ENCODE measurements at places on chromosomes 16 and 17.

DNA sequence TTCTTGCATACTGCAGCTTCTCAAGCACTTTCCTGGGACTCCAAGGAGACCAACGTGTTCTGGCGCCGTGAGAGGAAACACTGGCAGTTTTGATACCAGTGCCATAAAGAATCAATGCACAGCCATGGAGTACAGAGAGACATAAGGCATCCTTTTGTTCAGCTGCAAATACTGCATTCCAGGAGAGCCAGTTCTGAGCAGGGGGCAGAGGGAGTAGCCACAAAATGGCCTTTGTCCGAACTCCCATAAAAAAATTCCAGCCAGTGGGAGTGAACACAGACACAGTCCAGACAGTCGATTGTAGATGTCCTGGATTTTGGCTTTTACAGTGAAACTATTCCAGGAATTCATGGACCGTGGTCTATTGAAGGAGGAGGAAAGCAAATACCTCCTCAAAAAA lies 36.2 kb upstream of the TEKT3 start:
- DNase-seq, result peak; percentile 54

- DNase-seq, result no peak
Observed at GRCh38 chr17:46975287-46975686, 3.8 kb downstream of the RPRML start.

DNA sequence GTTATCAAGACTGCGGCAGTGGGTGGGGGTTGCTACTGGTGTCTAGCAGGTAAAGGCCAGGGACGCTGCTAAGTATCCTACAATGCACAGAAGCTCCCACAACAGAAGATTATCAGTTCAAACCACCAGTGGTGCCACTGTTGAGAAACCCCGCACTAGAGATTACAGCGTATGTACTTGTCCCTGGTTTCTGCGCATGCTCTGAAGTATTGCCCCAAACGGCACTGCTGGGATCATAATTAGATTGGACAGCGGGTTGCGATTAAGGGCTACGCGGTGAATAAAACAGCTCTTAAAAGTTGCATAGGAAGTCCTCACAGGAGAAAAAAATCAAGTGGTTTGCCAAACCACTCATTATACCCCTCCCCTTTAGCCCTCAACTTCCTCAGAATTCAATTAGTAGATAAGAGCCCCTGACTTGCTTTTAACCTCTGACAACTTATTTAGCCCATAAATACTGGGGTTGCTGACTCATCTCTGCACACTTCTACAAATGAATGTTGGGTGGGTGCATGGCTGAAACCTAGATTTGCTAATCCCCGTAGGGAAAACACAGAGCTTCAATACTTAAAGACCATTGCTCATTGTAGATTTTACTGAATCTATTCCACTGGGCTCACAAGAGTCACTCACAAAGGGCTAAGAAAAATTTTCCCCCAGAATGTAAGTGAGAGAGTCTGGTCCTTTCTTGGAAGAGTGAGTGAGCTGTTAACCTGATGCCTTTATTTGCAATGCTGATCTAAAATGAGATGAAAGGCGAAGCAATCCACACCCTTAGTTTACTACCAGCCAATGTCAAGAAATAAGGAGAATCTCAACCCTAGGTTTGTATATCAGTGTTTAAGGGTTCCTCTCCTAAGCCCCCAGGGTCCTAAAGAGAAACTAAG lies 91.8 kb downstream of the RGS9 start:
- DNase-seq, result no peak

GRCh38 chr17:31869797-31870568 lies 10.9 kb upstream of the COPRS start:
- DNase-seq, result no peak

DNA sequence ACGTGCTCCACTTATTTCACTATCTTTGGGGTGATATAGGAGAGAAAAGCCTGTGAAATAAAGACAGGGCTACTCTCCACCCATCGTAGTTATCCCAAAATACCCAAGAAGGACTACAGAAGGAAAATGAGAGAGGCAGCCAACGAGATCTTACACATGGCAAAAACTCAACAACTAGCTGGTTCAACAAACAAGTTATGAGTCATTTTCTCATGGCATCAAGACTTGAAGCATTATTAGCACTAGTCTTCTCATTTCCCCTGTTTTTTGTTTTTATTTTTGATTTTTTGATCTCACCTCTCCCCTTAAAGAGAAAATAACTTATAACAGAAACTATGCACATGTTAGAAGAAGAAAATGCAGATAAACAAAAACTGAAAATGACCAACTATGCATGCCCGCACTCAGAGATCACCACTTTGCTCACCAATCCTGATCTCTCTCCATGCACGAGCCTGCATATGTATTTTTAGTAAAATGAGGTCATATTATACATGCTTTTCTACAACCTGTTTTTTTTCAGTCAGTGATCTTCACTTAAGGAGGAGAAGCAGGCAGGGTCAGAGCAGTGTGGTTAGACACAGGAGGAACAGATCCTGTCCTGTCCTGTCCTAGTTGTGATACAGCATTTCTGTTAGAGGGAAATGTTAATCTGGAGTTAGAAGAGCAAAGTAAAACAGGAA lies 22.8 kb downstream of the FAM117A start:
- DNase-seq, result no peak

GRCh38 chr17:55228683-55229192 lies 36.0 kb upstream of the HLF start:
- DNase-seq, result no peak

DNA sequence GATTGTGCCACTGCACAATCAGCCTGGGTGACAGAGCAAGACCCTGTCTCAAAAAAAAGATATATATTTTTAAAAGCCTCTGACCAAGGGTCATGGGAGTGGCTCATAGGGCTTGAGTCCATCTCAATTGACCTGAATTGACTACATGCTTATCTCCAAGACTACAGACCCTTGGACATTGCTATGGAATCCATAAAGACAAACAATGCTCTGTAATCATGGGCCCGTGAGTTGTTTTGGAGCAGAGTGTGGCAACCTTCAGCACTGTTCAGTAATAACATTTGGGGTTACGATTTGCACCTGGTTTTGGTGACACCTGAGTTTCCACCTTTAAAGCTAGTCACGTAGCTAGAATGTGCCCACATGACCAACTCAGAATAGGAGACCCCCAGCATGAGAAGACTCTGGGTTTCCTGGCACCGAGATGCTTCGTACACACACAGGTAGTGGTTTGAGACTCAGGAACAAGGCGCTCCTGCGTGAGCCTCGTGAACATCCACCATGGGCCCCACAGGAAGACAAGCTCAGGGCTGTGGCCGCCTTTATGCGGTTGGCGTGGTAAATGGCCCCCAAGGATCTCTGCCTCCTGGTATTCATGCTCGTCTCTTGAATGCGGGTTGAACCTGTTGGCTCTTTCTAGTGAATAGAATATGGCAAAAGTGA lies 66.6 kb upstream of the RPH3AL start:
- no peak for DNase-seq

- DNase-seq, result no peak
Observed at GRCh38 chr17:51813140-51813783, 345.3 kb downstream of the CA10 start.

DNA sequence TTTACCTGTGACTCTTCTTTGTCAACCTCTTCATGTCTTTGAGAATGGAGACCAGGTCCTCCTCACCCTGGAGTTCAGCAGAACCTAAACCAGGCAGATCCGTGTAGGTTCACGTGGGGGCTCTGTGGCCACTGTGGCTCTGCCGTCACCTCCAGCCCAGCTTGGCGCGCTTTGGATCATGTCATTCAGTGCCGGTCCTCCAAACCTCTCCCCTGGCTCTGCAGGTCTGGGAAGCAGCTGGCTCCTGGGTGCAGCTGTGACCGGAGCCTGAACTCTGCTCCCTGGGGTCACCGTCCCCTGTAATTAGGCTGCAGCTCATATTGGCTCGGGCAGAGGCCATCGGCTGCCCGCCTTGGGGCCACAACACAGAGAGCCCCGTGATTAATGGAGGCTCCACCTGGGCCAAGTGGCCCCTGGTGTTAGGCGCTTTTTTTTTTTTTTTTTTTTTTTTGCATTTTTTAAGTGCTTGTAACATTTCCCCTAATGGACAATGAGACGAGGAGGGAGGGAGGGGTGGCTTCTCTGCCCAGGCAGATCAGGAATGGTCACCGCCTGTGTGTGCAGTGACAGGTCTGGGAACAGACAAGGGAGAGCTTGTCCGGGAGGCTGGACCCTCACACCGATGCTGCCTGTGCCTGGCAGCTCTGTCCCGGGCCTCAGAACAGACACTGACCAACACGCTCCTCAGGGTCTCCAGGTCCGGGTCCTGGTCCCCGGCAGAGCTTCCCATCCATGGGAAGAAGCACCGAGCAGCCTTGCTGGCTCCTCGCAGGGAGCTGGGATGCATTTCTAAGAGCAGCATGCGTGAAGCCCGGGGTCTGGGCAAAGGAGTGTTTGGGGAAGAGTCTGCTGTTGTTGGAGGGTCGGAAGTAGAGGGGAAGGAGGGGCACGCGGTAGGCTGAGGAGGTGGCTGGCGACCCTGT lies 247.9 kb downstream of the SEC14L1 start:
- DNase-seq, result no peak

- DNase-seq, result no peak
Observed at GRCh38 chr17:60372790-60373483, 19.0 kb downstream of the USP32 start.

DNA sequence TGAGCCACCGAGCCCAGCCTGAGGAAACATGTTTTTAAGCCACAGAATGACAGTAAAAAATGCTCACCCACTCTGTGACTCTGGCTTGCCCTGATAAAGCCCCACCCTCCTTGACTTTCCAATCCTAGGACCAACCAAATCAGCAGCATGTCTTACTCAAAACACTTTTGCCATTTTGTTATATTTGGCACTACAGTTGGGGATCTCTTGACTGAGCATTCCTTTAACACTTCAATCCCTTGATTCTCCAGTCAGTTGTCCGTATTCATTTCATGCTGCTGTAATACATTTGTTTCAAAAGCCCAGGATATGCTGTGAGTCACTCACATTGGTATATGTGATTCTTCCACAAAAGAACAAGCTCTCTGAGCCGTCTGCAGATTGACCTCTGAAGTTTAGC lies 8.2 kb downstream of the MYH3 start:
- DNase-seq, result no peak

DNA sequence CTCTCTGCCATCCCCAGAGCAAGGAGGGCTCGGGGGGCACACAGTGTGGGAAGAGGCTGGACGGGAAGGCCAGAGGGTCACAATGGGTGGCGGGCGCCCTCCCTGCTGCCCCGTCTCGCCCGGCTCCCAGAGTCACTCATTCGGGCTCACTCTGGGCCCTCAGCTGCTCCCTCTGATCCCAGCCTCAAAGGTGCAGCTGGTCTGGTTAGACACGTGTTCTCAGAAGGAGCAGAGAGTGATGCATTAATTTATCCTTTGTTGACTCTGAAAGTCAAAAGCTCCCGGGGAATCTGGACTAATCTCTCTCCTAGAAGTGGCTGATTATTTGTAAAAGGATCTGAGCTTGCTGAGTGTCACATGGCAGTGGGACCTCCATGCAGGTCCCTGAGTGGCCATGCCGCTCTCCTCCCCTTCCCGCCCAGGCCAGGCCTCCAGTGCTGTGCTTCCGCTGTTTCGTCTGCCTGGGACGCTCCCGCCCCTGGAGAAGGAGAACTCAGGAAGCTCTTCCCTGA lies 87.5 kb downstream of the SEC14L1 start:
- no peak for DNase-seq

Data from GM04504 (cell line).